ENCODE measurements at places on chromosomes 3 and 15. TPM values are rescaled to one million over a fixed set of nuclear protein-coding genes. Genes with fewer than 3 reads are reported as not detected.

The FURIN gene
- 100 TPM for total RNA-seq

The OR5K2 gene
- total RNA-seq, result not detected

The KCNMB3 gene
- 1.4 TPM for total RNA-seq

The LNP1 gene
- total RNA-seq, result 1.2 TPM

The LIPH gene
- total RNA-seq, result not detected

The EPHA3 gene
- total RNA-seq, result 0.07 TPM

The CAMKV gene
- total RNA-seq, result not detected

The RNU6-1 gene
- not detected for total RNA-seq

The CCR1 gene
- not detected for total RNA-seq

The DAZL gene
- not detected for total RNA-seq

The KIF7 gene
- total RNA-seq, result 5.0 TPM

The FBXO40 gene
- not detected for total RNA-seq

The TUSC7 gene
- not detected for total RNA-seq

The MUSTN1 gene
- total RNA-seq, result not detected

The UTS2B gene
- 0.53 TPM for total RNA-seq

The ZNF662 gene
- 1.1 TPM for total RNA-seq

The SUSD5 gene
- 4.3 TPM for total RNA-seq
